ENCODE measurements at places on chromosomes 12 and 14. TPM values are rescaled to one million over a fixed set of nuclear protein-coding genes. Genes with fewer than 3 reads are reported as not detected.

DNA sequence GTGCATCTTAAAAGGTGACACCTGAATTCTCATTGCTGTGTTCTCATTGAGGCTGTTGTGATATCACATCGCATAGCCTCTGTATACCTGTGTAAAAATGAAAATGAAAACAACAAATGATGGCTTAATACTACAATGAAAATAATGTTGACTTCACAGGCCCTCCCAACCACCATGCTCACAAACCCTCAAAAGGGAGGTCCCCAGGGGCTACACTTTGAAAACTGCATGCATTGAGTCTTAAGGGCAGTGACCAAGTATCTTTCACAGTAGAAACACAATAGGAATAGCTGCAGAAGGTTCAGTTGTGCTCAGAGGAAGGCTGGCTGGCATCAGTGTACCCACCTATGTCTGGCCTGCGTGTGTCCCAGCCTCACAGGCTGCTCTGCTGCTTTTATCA, 27.6 kb upstream of the KCNK13 start:
- no peak for DNase-seq

ITPR2 gene
- 66.1 TPM for total RNA-seq

DNA sequence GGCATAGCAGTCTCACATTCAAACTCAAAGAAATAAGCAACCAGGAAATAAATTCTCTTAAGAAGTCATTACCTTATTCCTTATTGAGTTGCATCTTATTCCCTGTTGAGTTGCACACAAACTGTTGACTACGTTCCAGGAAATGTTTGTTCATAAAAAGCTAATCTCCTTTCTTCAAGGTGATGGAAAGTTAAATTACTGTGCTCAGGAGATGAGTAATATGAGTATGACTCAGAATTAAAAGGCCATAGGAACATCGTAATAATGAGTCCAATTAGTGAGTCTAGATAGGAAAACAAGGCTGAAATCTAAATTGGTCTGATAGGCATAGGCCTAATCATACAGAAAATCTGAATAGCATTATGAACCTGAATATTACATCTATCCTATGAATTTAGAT, 203.1 kb downstream of the SLC2A13 start:
- no peak for DNase-seq

DNA sequence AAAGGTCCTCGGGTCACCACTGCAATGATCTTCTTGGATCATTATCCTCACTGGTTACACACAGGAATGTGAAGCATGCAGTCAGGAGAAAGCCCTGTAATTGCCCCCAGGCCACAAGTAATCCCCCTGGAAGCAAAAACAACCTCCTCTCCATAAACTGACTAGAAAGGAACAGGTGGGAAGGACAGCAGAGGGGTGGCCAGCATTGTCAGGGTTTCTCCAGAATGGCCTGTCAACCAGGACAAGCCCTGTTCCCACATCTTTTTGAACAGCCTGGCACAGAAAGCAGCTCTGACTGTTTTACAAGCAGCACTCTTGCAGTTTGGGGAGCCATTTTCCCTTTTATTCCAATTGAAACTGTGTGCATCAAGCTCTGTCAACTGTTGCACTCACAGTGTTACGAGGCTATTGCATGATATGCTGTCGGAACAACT, 36.1 kb downstream of the TMCC3 start:
- DNase-seq, result no peak

GRCh38 chr12:94769047-94769420, 118.7 kb upstream of the TMCC3 start:
- no peak for DNase-seq

ESRRB gene
- total RNA-seq, result not detected

Measured in uterus (tissue), 4 donors.